ENCODE measurements at places on chromosomes 4 and X. TPM values are rescaled to one million over a fixed set of nuclear protein-coding genes. Genes with fewer than 3 reads are reported as not detected.

MAGEC1 gene
- total RNA-seq, result not detected

ATP1B4 gene
- total RNA-seq, result not detected

SCML2 gene
- 2.0 TPM for total RNA-seq

SLC26A1 gene
- not detected for total RNA-seq

SERPINA7 gene
- not detected for total RNA-seq

CCDC110 gene
- total RNA-seq, result 0.04 TPM

TKTL2 gene
- not detected for total RNA-seq

PJA1 gene
- total RNA-seq, result 31.0 TPM

CFP gene
- 0.11 TPM for total RNA-seq

PDLIM3 gene
- not detected for total RNA-seq

MAGEE2 gene
- not detected for total RNA-seq

NPY1R gene
- 0.04 TPM for total RNA-seq

CENPE gene
- total RNA-seq, result 23.6 TPM

TLR1 gene
- total RNA-seq, result 0.21 TPM

ADH1C gene
- total RNA-seq, result not detected

CLRN2 gene
- not detected for total RNA-seq

PNMA6A gene
- total RNA-seq, result 0.32 TPM

CXCL1 gene
- 27.5 TPM for total RNA-seq

ADAMTS3 gene
- total RNA-seq, result 0.49 TPM

MAGEB2 gene
- not detected for total RNA-seq

SLC6A14 gene
- 0.20 TPM for total RNA-seq

SSX2B gene
- total RNA-seq, result not detected

ARHGAP6 gene
- 0.11 TPM for total RNA-seq

GPR82 gene
- not detected for total RNA-seq

ITIH6 gene
- total RNA-seq, result not detected

SYTL5 gene
- 0.04 TPM for total RNA-seq

FAM13A gene
- 6.0 TPM for total RNA-seq

STIM2 gene
- total RNA-seq, result 18.0 TPM

OTUD6A gene
- not detected for total RNA-seq

CSAG3 gene
- not detected for total RNA-seq

FAM193A gene
- 13.5 TPM for total RNA-seq

TEX13B gene
- not detected for total RNA-seq

TMEM271 gene
- not detected for total RNA-seq

MAGEA11 gene
- total RNA-seq, result not detected

UGT2B17 gene
- total RNA-seq, result not detected

F11 gene
- not detected for total RNA-seq

PNCK gene
- not detected for total RNA-seq

MMRN1 gene
- total RNA-seq, result not detected

DACH2 gene
- total RNA-seq, result not detected

SSX4 gene
- total RNA-seq, result not detected

ADGRG4 gene
- not detected for total RNA-seq

CPZ gene
- total RNA-seq, result not detected

STK32B gene
- total RNA-seq, result 8.3 TPM

PALLD gene
- 202 TPM for total RNA-seq

TSR2 gene
- 39.8 TPM for total RNA-seq

RAB9B gene
- 0.11 TPM for total RNA-seq

SEPSECS gene
- 5.5 TPM for total RNA-seq

DCAF8L2 gene
- total RNA-seq, result not detected

BST1 gene
- 4.4 TPM for total RNA-seq
